Activated CD4-positive, alpha-beta T cell treated with anti-CD3 and anti-CD28 coated beads, Interleukin-2, amount 50 U/mL, for 4 hours (primary cell): ENCODE measurements at places on chromosomes 3 and 15.
A peak's percentile ranks its signal among the peaks of the same experiment; 100 is the strongest.

GRCh38 chr3:46857485-46858341 lies 5.5 kb downstream of the MYL3 start:
- no peak for DNase-seq

DNA sequence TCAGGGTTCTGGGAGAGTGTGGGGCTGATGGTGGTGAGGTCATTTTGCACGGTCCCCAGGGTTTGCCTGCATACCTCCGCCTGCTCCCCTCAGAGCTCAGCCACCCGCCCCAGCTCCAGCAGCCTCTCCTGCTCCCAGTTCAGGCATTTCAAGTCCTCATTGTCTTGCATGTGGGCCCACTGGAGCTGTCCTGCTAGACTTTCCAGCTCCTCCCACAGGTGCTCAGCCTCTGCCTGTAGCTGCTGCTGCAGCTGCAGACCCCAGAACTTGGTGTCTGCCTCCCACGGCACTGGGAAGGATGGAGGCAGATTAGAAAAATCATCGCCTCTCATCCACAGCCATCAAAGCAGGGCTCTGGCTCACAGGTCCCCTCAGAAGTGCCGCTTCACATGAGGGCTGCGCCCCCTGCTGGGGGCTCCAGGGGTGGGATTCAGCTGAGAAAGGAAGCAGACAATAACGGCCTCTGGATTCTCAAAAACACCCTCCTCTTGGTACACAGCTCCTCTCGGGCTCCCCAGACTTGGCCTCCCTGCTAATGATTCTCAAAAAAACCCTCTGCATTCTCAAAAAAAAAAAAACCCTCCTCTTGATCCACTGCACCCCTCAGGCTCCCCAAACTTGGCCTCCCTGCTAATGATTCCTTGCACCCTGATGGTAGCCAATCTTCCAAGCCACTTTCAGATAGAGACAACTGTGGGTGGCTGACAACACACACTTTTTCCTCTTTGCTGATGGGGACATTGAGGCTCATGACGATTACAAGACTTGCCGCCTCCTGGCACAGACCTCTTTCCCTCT lies 89.3 kb upstream of the C2CD4B start:
- DNase-seq: peak; percentile 47

GRCh38 chr3:194389269-194389668 lies 9.8 kb downstream of the GP5 start:
- DNase-seq: no peak

- no peak for DNase-seq
Measured at GRCh38 chr3:9595877-9596276, 42.3 kb upstream of the LHFPL4 start.

GRCh38 chr15:56292546-56293316 lies 49.1 kb upstream of the RFX7 start:
- DNase-seq: no peak

DNA sequence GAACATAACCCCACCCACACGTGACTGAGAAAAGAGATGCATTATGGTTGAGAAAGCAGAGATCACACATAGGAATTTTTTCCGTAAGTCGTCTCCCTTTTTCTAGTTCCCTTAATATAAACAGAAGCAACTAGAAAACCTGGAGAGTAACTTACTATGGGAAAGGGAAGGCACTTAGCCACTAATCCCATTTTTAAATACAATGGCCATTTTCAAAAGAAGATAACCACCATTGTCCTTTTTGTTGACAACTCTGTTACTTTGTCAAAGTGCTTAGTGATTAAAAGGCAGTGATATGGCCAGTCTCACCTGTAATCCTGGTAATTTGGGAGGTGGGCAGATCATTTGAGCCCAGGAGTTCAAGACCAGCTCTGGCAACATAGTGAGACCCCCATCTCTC lies 184.4 kb upstream of the UMPS start:
- DNase-seq: no peak

GRCh38 chr15:52760562-52760961 lies 29.6 kb downstream of the ONECUT1 start:
- no peak for DNase-seq

DNA sequence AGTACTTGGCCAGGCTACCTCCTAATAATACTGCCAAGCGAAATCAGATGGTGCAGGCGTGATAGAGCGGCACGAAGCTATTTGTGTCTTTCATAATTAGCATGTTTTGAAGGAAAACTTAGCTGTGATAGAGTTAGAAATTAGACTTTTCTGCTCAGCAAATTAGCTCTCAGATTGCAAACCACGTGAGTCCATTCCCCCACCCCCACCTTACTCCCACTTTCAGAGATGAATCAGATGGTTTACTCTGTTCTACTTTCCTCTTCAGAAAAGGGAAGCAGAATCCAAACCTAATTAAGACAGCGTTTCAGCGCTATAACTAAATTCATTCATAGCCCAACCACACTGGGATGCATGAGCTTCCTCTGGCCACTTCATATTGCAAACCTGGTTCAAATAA lies 214.6 kb downstream of the SLCO3A1 start:
- DNase-seq: no peak

DNA sequence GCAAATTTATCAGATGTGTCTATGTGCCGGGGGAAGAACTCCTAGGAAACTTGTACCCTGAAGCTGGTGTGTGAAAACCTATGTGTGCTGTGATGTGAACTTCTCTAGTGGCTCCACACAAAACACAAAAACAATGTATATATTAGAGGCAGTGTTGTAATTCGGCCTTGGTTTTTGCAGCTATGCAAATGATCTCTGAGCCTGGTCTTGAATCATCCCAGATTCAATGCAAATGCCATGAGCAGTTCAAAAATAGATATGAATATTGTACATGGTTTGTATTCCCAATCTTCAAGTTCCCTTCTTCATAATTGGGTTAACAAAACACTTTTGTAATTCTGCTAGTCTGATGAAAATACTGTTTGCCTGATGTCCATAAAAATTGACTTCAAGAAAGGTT lies 152.6 kb downstream of the MFSD1 start:
- DNase-seq: no peak

DNA sequence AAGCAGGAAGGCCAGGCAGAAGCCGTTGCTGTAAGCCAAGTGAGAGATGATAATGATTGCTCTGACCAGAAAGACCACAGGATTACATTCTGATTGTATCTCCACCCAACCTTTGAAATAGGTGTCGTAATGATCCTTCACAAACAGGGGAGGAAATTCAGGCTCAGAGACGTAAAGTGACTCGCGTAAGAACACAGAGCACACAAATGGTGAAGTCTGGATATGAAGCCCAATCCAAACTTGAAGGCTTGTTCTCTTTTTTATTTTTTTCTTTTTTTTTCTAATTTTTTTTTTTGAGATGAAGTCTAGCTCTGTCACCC lies 25.3 kb upstream of the PIAS1 start:
- DNase-seq: no peak

DNA sequence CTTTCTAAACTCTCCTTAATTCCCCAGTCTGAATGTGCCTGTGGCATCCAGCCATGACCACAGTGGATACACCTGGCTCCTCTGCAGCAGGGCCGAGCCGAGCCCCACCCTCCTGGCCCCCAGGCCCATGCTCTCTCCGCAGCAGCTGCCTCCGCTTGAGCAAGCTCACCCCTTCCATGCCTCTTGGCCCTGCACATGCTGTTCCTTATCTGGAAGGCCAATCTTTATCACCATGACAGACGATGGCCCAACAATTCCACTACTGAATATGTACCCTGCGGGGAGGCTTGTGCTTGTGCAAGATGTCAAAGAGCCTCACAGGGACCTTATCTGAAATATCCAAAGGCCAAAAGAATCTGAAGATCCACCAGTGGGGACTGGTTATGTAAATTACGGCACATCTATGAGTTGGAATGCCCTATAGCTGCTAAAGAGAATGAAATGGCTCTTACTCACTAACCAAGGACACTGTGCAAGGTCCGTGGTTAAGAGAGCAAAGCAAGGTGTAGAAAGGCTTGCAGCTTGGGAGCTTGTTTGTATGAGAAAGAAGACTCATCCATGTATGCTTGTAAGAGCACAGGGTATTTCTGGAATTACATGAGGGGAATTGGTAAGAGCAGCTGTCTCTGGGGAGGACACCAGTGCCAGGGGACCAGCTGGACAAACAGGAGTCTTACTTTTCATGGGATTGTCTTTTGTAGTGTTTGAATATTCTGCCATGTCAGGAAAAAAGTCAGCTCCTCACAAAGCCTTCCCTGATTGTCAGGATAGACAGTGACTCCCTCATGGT lies 55.2 kb downstream of the WNT7A start:
- no peak for DNase-seq

DNA sequence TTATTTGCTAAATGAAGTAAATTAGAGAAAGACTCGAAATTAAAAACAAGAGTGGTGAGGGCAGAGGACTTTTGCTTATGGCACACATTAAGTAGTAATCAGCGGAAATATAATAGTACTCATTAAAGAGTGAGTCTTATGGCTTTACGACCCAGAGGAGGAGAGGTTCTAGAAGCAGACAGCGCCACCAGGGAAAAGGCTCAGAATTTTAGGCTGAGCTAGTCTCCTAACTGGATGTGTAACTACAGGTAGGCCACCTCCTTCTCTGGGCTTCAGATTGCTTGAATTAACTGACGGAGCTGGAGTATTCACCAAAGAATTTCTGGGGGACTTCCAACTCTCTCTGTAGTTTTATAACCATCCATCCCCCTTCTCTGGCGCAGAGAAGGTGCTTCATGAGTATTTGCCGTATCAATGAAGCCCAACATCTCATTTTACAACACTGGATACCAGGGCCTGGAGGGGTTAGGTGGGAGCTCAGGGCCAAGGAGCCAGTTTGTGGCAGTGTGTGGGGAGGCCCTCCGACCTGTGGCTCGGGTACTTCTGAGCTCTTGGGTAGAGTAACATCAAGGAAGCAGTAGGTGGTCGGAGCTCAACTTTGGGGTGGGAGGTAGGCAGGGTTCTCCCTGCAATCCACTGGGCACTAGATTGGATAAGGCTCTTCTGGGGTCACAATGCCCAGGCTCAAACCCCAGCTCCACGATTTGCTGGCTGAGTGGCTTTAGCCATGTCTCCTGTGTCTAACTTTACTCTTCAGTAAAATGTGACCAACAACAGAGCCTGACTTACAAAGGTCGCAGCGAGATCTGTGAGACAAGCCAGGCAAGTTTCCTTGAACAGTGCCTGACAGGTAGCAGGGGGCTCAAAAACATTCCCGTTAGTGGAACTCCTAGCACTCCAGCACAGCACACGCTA lies 1.1 kb downstream of the CHCHD4 start:
- no peak for DNase-seq

DNA sequence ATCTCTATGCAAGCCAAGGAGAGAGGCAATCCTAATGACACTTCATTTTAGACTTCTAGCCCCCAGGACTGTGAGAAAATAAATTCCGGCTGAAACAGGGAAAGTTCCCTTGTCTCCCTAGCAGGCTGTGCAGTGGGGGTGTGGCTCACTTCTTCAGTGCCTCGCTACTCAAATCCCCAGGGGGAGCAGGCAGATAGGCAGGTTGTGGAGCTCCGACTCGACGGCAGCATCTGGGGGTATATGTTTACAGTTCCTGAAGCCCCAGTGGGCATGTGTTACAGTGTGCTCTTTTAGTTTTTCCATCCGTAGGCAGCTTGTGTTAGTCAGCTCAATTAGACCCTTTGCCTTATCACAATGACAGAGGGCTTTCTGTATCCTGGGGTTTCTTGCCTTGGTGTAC lies 836.5 kb downstream of the PDCD6IP start:
- no peak for DNase-seq

DNA sequence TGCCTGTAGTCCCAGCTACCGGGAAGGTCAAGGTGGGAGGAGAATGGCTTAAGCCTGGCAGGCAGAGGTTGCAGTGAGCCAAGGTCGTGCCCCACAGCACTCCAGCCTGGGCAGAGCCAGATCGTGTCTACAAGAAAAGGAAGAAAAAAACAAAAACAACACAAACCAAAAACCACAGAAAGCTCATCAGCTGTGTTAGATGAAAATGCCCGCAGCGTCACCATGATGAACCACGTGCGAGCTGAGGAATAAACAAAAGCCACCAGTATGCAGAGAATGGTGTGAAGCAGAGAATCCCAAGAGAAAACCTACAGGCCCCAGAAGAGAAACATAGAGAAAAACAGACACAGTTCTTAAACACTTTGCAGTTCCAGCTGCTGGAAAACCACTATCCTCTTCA lies 19.7 kb upstream of the TM4SF19 start:
- no peak for DNase-seq
